Aorta (tissue), 5 donors: ENCODE measurements at places on chromosomes 7 and 10. TPM values are rescaled to one million over a fixed set of nuclear protein-coding genes. Genes with fewer than 3 reads are reported as not detected.

GRCh38 chr10:122911889-122912484 is 1.6 kb downstream of the FAM24A start:
- H3K4me3 ChIP-seq = no peak overlapping the region
- no peak overlapping the region for H3K27ac ChIP-seq
- no peak for DNase-seq
- H3K36me3 ChIP-seq = no peaks in the 10 kb centered on the region
- H3K27me3 ChIP-seq = no peaks in the 10 kb centered on the region

DNA sequence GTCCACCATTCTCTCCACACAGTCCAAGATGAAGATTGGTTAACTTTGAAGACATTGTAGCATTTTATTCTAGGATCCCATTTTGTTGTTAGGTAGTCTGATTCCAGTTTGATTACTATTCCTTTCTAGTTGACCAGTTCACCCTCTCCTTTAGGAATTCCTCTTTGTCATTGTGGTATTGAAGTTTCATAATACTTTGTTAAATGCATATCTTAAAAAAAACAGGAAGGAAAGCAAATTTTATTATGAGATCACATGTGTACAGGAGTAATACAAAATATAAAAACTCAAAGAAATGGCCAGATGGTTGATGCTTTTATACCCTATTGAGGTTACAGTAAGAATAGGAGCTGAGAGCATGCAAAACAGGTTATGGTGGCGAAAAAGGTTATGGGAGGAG is 15.5 kb upstream of the SEMA3C start:
- H3K27ac ChIP-seq = no peak overlapping the region
- DNase-seq = no peak
- no peaks in the 10 kb centered on the region for H3K27me3 ChIP-seq
- no peaks in the 10 kb centered on the region for H3K4me1 ChIP-seq
- H3K36me3 ChIP-seq = no peaks in the 10 kb centered on the region

GRCh38 chr10:88237896-88238614 is 345.1 kb downstream of the RNLS start:
- no peaks in the 10 kb centered on the region for H3K36me3 ChIP-seq
- no peak for DNase-seq
- H3K4me3 ChIP-seq = no peak overlapping the region
- no peaks in the 10 kb centered on the region for H3K27me3 ChIP-seq
- H3K27ac ChIP-seq = peak overlapping the region; percentile 40

- H3K36me3 ChIP-seq = no peaks in the 10 kb centered on the region
- DNase-seq = no peak
- H3K27ac ChIP-seq = no peak overlapping the region
- peaks cover 4% of the 10 kb centered on the region for H3K4me1 ChIP-seq
- H3K4me3 ChIP-seq = no peak overlapping the region
Observed at GRCh38 chr7:117008118-117008885, 55.0 kb downstream of the ST7 start.

- H3K4me1 ChIP-seq = no peaks in the 10 kb centered on the region
- no peak overlapping the region for H3K4me3 ChIP-seq
- no peaks in the 10 kb centered on the region for H3K36me3 ChIP-seq
- no peaks in the 10 kb centered on the region for H3K27me3 ChIP-seq
Observed at GRCh38 chr10:118853916-118854315, 99.1 kb upstream of the CACUL1 start.

GRCh38 chr7:151428378-151429236 is 11.3 kb downstream of the CRYGN start:
- no peak overlapping the region for H3K4me3 ChIP-seq
- no peak for DNase-seq
- H3K36me3 ChIP-seq = no peaks in the 10 kb centered on the region
- no peaks in the 10 kb centered on the region for H3K4me1 ChIP-seq

DNA sequence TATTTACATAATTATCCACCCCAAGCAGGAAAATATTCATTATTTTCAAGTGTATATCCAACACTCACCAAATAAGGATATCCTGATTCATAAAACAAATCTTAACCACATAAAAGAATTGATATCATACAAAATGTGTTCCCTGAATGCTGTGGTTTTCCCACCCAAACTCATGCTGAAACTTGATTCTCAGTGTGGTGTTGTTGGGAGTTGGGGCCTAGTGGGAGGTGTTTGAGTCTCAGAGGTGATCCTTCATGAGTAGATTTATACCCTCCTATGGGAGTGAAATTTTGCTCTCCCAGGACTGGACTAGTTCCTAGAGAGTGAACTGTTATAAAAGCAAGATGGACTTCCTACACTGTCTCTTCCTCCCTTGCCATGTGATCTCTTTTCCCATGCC is 1028.3 kb downstream of the SORCS1 start:
- no peaks in the 10 kb centered on the region for H3K36me3 ChIP-seq
- no peaks in the 10 kb centered on the region for H3K27me3 ChIP-seq
- DNase-seq = no peak

- H3K4me1 ChIP-seq = no peaks in the 10 kb centered on the region
- peak overlapping the region; percentile 49 for H3K4me3 ChIP-seq
- no peak overlapping the region for H3K27ac ChIP-seq
- peaks cover 4% of the 10 kb centered on the region for H3K36me3 ChIP-seq
- peak; percentile 8 for DNase-seq
Observed at GRCh38 chr10:101783736-101784118, 481 bp upstream of the NPM3 start.

DNA sequence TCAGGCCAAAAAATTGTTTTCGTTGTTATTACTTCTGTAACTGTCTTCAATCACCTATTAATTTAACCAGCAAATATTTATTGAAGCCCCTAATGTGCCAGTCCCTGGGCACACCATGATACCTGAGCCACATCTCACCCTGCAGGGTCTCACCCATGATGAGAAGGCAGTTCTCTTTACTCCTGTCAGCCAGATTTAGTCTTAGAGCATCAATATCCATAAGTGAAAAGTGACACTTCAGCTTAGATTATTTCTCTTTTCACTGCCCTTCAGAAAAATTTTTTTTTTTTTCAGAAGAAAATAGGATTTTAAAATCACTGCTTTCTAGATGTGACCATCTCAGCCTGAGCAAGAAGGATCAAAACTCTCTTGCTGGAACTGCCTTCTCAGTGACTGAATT is 258.6 kb upstream of the NFE2L3 start:
- H3K4me1 ChIP-seq = no peaks in the 10 kb centered on the region
- no peaks in the 10 kb centered on the region for H3K27me3 ChIP-seq
- no peak overlapping the region for H3K27ac ChIP-seq
- H3K4me3 ChIP-seq = no peak overlapping the region
- no peak for DNase-seq
- H3K36me3 ChIP-seq = no peaks in the 10 kb centered on the region

DNA sequence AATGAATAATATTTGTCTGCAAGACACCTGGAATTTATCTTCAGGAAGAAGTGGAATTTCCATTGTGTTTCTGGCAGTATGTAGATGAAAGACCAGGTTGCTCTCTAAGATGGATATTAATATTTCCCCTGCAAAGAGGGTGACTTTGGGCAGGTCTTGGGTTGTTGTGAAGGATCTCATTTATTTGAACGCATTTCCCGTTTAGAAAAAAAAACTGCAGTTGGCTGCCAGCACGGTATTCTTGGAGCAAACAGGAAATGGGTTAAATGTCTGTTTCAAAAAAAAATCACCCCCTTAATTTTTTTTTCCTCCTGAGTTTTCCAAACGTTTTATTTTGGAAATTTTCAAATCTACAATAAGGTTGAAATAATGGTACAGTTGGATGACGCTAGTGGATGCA is 11.5 kb downstream of the EIF4H start:
- peaks cover 7% of the 10 kb centered on the region for H3K36me3 ChIP-seq
- H3K4me1 ChIP-seq = no peaks in the 10 kb centered on the region
- no peak overlapping the region for H3K4me3 ChIP-seq
- no peak overlapping the region for H3K27ac ChIP-seq

DNA sequence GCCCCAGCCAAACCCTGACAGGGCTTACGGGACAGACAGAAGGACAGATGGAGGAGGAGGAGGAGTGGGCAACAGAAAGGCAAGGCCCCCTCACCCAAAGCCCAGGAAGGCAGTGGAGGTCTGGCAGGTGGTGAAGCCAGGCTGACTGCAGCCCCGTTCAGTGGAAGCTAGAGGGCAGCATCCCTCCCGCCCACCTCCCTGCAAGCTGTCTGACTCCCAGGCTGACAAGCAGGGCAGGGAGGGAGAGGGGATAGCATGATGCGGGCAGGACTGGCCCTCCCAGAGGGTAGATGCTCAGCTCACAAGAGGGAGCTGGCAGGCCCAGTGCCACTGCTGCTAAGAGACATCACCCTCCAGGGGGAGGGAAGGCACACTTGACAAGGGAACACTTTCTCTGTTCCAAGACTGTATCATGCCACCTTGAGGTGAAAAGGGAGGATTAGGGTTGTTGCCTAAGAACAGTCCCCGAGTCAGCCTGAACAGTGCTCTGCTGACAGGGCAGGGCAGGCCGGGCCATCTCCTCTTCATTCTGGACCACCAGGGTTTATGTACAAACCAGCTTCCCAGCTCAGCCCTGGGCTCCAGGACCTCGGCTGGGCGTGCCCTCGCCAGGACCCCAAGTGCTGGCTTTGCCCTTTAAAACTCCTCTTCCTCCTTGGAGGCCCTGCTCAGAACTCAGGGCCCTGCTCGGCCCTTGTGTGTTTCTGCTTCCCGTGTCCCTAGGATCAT is 61.8 kb downstream of the RASGEF1A start:
- no peaks in the 10 kb centered on the region for H3K36me3 ChIP-seq
- H3K27ac ChIP-seq = no peak overlapping the region
- H3K27me3 ChIP-seq = no peaks in the 10 kb centered on the region
- DNase-seq = peak; percentile 59
- H3K4me1 ChIP-seq = no peaks in the 10 kb centered on the region

GRCh38 chr7:154744256-154744860 is 258.6 kb downstream of the PAXIP1 start:
- H3K27ac ChIP-seq = no peak overlapping the region
- no peaks in the 10 kb centered on the region for H3K36me3 ChIP-seq
- H3K4me3 ChIP-seq = no peak overlapping the region
- H3K4me1 ChIP-seq = no peaks in the 10 kb centered on the region
- no peak for DNase-seq

DNA sequence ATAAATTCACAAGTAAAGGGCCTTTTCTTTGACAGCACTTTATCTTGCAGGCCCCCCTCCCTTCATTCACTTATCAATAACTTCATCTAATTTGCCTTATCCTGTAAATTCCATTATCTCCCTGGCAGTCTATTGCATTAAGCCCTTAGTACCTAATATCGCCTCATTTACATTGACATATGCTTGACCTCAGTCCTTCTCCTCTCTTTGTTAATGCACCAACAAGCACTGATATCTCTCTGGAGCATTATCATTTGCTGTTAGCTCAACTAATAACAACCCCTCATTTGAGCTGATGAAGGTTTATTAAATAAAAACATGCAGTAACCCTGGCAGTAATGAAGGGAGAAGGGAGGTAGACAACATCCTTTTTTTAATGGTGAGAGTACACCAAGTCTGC is 46.8 kb downstream of the EXOC4 start:
- no peak overlapping the region for H3K4me3 ChIP-seq
- H3K27ac ChIP-seq = no peak overlapping the region
- H3K27me3 ChIP-seq = no peaks in the 10 kb centered on the region
- H3K4me1 ChIP-seq = peaks cover 3% of the 10 kb centered on the region
- H3K36me3 ChIP-seq = no peaks in the 10 kb centered on the region
- no peak for DNase-seq

- no peak overlapping the region for H3K27ac ChIP-seq
- H3K4me1 ChIP-seq = no peaks in the 10 kb centered on the region
- no peaks in the 10 kb centered on the region for H3K27me3 ChIP-seq
Observed at GRCh38 chr7:47540387-47541350, 41.2 kb downstream of the TNS3 start.

DNA sequence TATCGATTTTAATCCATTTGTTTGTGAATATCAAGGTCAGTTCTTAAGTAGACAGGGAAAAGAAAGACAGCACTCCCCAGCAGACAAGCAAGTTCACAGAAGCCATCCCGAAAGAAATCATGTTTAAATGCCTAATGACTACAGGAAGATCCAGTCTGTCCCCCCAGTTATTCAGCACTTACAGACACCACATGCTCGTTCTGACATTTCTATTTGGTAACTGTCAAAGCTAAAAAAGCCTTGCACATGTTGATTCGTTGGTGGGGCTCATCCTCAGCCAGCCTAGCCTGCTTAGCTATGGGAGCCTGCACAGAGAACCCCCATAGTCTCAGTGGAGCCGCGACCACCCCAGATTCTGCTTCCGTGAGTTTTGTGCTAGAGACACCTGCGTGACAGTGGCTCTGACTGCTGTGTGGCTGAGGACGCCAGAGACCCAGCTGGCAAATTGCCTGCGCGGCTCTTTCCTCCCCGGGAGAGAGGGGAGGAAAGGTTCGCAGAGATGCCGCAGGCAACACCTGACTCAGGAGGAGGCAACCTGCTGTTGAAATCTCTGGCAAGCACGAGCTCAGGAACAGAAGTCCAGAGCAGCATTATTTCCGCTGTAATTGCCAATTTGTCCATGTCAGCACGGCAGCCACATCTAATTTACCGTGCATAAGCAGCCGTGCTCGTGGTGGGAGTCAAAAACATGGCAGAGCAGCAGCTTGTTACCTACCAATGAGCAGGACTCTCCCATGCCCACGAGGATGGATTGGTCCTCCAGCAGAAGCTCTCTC is 194.2 kb downstream of the GPAM start:
- H3K4me1 ChIP-seq = no peaks in the 10 kb centered on the region
- no peak overlapping the region for H3K4me3 ChIP-seq
- no peaks in the 10 kb centered on the region for H3K36me3 ChIP-seq
- no peak overlapping the region for H3K27ac ChIP-seq
- DNase-seq = no peak

GRCh38 chr10:4343091-4343490 is 482.9 kb upstream of the AKR1E2 start:
- no peak for DNase-seq
- H3K36me3 ChIP-seq = no peaks in the 10 kb centered on the region
- no peaks in the 10 kb centered on the region for H3K27me3 ChIP-seq
- no peak overlapping the region for H3K4me3 ChIP-seq
- H3K27ac ChIP-seq = no peak overlapping the region

- DNase-seq = no peak
- H3K27ac ChIP-seq = no peak overlapping the region
- no peaks in the 10 kb centered on the region for H3K4me1 ChIP-seq
- H3K4me3 ChIP-seq = no peak overlapping the region
- H3K27me3 ChIP-seq = no peaks in the 10 kb centered on the region
Observed at GRCh38 chr10:23194966-23195845, 3.1 kb downstream of the PTF1A start.

- DNase-seq = peak; percentile 63
- H3K4me1 ChIP-seq = peaks cover 4% of the 10 kb centered on the region
- no peak overlapping the region for H3K4me3 ChIP-seq
- no peaks in the 10 kb centered on the region for H3K36me3 ChIP-seq
- H3K27ac ChIP-seq = peak overlapping the region; percentile 70
- H3K27me3 ChIP-seq = no peaks in the 10 kb centered on the region
Observed at GRCh38 chr10:102632394-102633111, 11.7 kb upstream of the TRIM8 start.

Gene MLXIPL
- 0.23 TPM for polyA plus RNA-seq

Gene BTBD16
- 2.3 TPM for polyA plus RNA-seq

Gene CXCL12
- 637 TPM for polyA plus RNA-seq

Gene ZNF511
- 35.6 TPM for polyA plus RNA-seq

Gene PRKCQ
- polyA plus RNA-seq = 1.3 TPM

Gene FAM25C
- 41.1 TPM for polyA plus RNA-seq

Gene IFIT3
- polyA plus RNA-seq = 15.0 TPM

Gene IKZF1
- 2.5 TPM for polyA plus RNA-seq
